ENCODE measurements at places on chromosomes 12 and 14. TPM values are rescaled to one million over a fixed set of nuclear protein-coding genes. Genes with fewer than 3 reads are reported as not detected.
A peak's percentile ranks its signal among the peaks of the same experiment; 100 is the strongest.

DNA sequence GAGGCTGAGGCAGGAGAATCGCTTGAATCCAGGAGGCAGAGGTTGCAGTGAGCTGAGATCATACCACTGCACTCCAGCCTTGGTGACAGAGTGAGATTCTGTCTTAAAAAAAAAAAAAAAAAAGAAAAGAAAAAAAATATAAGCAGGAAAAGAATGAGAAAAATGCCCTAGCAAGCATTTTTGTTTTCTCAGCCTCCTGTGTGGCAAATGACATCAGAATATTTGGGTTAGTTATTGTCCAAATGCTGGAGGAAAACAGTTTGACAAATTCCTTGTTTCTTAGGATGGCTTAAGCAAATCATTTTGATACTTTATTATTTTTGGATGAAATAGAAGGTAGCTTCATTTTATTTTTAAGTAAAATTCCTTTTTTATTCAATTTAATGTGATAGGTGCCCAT lies 7.5 kb upstream of the PTPRR start:
- no peak for ATAC-seq

DNA sequence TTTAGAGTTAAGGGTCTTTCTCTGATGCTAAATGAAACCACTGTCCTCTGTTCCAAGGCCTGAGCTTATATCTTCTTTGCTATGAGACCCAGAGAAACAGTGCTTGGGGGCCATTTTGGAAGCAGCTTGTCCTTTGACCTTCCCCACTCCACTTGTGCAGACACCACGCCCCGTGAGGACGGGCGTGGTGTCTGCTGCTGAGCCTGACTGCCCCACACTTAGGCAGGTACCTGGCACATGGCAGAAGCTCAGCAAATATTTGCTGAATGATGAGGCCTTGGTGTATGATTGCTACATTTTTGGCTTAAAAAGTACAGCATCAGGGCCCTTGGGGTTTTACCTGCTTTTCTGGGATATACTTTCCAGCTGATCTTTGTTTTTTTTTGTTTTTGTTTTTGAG lies 69.9 kb downstream of the RASSF3 start:
- ATAC-seq, result peak; percentile 85

- ATAC-seq, result peak; percentile 41
Measured at GRCh38 chr12:53221203-53222080, 10.6 kb downstream of the RARG start.

- ATAC-seq, result no peak
Measured at GRCh38 chr12:15201056-15201455, 20.2 kb downstream of the RERG start.

DNA sequence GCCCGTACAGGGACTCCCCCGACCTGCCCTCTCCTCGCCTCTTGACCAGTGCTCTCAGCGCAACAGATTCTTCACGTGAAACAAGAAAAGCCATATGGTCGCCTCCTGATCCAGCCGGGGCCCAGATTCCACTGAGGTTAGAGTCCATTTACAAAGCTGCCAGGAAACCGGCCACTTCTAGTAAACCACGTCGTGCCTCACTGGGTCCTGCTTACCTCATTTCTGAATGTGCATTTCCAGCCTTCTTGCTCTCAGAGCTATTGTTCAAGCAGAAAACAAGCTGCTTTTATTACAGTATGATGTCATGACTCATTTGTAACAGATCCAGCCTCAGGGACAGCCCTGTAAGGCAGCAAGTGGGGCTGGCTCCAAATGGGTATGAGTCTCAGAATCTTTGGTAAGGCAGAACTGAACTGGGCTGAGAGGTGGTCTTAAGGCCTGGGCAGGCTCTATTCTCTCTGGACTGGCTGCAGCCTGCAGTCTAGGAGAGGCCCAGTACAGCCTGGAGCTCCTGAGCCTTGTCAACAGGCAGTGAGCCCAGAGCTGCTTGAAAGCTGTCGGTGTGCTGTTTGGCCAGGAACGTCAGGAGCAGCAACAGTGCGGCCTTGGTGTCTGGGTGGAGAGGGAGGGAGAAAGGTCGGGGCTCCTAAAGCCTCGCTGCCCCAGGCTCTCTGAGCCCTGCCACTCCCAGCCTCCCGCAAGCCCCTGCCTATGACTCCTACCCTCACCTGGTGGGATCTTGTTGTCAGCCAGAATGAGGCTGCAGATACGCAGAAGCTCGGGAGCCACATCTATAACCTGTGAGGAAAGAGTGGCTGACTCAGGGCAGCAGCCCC lies 8.3 kb downstream of the REC8 start:
- ATAC-seq, result peak; percentile 9

- no peak for ATAC-seq
Measured at GRCh38 chr14:101623077-101623372, 61.7 kb downstream of the DIO3 start.

DNA sequence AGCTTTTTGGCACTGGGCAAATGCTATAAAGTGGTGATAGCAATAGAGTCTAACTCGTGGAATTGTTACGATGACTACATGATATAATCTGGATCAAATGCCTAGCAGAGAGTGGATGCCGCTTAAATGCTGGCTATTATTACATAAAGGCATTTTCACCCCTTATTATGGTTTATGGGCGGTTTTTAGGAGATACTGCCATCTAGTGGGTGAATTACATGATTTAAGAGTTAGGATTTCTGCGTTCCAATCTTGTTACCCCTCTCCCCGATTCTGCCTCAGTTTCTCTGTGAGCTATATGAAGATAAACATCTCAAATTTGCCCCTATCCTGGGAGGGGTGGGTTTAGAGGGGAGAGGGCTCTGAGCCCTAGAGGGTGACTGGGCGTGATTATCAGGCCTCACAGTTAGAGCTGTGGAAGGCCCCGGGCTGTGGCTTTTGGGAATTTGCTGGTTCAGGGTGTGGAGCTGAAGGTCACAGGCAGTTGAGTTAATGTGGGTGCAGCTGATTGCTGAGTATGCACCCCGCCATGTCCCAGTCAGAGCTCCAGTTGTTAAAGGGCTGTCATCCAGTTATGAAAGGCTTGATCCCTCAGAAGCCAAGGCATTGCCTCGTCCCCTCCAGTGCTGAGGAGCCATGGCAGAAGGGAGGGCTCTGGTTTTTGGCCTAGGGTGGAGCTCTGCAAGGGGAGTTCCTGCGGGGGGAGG lies 14.4 kb downstream of the CLSTN3 start:
- peak; percentile 32 for ATAC-seq

TMEM179 gene
- total RNA-seq, result not detected

MAPK1IP1L gene
- 58.4 TPM for total RNA-seq

PRH2 gene
- total RNA-seq, result not detected

IRF9 gene
- 44.2 TPM for total RNA-seq

LAG3 gene
- total RNA-seq, result not detected

CLEC12A gene
- total RNA-seq, result 0.36 TPM
